NCI-H2029 treated with DMSO at 0.1 percent for 48 hours (cell line): ENCODE measurements at places on chromosomes 11 and 22.

DNA sequence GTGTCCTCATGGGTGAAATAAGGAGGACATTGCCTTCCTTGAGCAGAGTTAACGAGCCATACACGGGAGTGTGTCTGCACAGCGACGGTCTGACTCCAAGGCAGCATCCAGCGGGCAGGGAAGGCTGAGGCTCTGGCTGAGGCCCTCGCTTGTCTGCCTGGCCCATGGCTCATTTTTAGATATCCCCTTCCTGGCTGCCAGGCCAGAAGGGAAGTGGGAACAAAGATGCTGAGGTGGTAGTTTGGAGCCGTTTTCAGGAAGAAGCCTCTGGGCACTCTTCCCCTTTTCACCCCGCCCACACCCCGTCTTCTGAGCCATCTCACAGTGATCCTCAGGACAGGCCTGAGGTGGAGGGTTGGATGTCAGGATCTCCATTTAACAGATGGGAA lies 3.0 kb upstream of the SLCO2B1 start:
- no peak for DNase-seq

DNA sequence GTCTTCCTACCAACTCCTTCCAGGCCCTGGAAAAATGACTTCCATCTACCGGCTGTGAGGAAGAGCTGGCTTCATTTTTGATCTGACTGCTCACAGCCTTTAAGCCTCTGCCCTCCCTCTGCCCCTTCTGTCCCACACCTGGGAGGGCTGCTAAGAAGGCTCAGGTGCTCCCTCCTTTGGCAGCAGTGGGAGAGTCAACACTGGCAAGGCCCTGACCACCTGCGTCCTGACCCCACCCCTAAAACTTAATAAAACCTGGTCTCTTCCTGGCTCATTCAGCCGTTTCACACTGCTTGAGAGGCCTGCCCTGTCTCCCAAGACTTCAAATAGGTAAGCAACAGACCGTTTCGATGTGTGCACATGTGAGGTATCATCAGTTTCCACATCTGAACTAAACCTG lies 52.1 kb upstream of the NFRKB start:
- no peak for DNase-seq

GRCh38 chr11:83711106-83711527 lies 424.9 kb upstream of the CCDC90B start:
- no peak for DNase-seq

- DNase-seq: no peak
Observed at GRCh38 chr11:87033561-87033960, 4.2 kb upstream of the TMEM135 start.

DNA sequence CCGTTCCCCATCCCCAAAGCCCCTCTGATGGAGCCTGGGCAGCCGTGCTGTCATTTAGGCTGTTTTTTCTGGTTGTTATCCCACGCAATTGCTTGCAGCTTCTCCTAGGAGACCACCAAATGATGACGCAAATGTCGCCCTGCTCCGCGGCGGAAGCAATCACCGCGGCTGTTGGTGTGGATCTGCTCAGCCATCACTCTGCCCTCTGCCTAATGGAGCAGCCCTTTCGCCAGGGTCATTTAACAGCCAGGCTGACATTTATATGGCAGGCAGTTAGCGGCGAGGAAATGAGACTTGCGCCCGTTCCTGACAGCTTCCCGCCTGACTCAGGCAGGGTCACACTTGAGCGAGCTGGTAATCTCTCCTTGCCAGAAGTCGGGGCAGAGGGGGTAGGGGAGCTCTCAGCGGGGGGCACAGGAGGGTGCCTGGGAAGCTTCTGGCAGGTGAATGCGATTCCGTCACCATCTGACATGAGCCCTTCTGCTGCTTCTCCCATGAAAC lies 97.9 kb upstream of the RTL6 start:
- DNase-seq: no peak

DNA sequence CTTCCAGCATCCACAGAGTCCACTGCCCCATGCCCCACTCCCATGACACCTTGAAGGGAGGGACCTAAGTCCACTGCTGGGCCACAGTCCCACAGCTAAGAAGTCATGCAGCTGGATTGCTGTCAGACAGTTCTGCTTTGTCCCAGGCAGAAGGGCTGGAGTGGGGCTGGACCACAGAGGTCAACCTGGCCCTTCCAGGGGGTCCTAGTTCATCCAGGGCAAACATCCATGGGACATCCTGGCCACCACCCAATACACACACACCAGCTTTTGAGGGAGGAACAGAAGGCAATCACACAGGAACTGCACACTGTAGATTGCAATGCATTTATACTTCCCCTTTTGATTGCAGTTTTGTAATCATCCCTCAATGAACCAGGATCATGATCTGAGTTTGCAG lies 11.3 kb upstream of the APOL4 start:
- no peak for DNase-seq

DNA sequence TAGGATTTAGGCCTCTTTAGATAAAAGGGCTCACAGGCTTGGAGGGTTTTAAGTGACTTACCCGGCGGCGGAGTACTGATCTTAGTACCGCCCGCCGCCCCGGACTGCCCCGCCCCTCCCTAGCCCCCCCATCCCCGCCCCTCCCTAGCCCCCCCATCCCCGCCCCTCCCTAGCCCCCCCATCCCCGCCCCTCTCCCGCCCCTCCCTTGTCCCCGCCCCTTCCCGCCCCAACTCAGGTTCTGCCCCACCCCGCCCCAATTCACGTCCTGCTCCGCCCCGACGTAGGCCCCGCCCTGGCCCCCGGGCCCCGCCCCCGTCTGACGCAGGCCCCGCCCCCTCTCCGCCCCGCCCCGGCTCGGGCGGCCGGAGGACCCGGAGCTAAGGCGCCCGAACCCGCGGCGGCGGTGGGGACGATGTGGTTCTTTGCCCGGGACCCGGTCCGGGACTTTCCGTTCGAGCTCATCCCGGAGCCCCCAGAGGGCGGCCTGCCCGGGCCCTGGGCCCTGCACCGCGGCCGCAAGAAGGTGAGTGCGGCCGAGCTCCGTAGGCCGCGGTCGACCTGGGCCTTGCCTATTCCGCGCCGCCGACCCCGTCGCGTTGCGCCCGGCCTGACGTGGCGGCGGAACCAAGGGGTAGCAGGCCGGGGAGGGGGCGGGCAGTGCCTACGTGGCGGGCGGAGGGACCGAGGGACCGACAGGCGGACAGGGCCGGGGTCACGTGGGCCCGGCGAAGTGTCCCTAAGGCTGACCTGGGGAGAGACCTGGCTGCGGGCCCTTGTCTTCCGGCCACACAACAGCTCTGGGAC lies at the start of gene SCYL1:
TSS of gene SCYL1 (plus strand) at position 343 of the 805 bp plus-strand sequence. CDS start at position 414, 71 bp downstream.
- no peak for DNase-seq

DNA sequence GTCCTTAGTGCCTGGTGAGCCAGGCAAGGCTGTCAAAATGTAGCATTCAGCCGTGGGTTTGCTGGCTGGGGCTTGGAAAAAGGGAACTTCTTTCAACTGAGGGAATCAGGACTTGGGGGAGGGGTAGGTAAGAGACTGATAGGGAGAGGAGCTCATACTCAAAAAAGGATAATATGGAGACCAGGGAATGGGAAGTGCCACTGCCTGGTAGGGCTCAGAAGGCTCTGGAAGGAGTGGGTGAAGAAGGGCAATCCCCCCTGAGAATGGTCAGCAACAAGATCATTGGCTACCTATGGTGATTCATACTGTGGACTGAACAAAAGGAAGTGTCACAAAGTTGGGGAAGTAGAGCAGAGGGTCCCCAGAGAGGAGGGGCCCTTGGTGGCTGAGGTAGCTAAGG lies 1.9 kb downstream of the CNGA4 start:
- DNase-seq: no peak

GRCh38 chr22:37544955-37545702 lies 15.2 kb upstream of the CDC42EP1 start:
- no peak for DNase-seq

GRCh38 chr22:35742342-35743100 lies 24.8 kb downstream of the APOL5 start:
- DNase-seq: no peak

DNA sequence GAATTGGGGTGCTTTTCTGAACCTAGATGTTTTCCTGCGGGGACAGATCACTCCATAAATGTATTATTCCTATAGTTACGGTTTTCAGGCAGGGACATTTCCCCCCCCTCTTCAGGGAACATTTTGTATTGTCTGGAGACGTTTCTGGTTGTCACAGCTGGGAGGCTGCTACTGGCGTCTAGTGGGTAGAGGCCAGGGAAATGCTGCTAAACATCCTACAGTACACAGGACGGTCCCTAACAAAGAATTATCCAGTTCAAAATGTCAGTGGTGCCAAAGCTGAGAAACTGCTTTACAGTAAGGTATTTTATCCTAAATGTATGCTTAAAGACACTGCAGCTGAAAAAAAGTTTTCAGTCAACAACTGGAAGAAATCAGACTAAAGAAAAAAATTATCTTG lies 19.4 kb downstream of the PIWIL4 start:
- no peak for DNase-seq

- DNase-seq: no peak
Observed at GRCh38 chr22:39685336-39686177, 115.0 kb downstream of the CACNA1I start.

DNA sequence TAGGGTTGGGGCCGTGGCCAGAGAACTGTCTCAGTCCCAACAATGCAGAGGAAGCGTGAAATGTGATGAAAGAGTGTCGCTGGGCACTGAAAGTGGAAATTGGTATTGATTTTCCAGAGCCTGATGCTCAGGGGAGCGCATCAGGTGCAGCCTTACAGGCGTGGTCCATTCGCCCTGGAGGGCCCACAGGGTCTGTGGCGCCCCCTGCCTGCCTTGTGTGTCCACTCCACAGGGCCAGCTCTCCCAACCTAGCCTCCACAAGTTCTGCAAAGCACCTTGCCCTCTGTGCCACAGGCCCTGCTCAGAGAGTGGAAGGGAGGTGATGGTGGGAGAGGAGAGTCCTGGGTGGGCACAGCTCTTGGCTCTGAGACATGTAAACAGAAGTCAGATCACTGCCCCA lies 54.9 kb upstream of the LMO1 start:
- DNase-seq: no peak

DNA sequence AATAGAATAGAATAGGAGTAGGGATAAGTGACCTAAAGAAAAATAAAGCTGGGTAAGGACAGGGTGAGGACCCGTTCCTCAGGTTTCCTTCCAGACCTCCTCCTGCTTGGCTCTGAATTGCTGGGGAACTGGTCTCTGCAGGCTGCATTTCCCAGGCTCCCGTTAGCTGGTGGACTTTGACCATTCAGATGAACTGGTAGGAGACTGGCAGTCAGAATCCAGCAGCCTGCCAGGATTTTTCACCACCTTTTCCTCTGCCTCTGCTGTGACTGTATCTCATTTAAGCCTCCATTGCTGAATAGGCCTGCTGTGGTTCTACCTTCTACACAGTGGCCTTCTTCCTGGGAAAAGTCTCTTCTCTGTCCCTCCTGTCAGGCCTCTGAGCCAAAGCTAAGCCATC lies 24.6 kb upstream of the SMPD1 start:
- DNase-seq: no peak

DNA sequence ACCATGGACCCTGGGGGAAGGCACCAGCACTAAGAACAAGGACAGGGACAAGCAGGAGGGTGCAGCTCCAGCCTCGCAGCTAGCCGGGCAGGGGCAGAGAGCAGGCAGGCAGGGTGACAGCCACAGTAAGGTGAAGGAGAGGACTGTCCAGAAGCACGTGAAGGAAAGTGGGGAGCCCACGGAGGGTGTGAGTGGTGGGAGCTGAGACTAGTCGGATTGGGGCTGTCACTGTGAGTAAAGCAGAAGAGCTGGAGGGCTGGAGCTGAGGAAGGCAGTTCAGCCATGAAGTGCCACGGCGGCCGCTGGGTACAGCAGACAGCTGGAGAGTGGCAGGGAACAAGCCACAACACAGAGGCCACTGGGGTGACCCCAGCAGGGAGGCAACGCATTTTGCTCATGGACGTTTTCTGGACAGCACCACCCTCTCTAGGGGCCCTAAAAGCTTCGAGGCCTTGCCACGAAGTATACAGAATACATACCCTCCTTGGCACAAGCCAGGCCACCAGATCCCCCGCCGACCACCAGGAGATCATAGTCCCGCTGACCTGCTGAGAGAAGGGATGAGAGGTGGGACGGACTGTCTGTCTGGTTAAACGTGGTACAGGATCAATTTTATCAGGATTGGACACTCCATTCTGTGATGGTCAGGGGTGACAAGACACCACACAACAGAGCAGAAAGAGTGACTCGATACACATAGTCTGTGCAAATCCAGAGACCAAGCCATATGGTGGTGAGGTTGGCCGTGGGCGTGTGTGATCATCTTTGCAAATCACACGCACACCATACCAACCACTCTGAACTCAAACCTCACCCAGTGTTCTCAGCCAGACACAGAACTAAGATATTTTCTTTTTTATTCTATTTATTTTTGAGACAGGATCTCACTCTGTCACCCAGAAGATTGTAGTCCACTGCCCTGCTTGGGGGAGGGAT lies 10.8 kb upstream of the COMT start:
- no peak for DNase-seq

GRCh38 chr11:127590314-127590713 lies 589.7 kb upstream of the KIRREL3 start:
- no peak for DNase-seq

GRCh38 chr11:127506126-127506525 lies 505.6 kb upstream of the KIRREL3 start:
- DNase-seq: no peak

- no peak for DNase-seq
Observed at GRCh38 chr11:85749287-85749834, 61.6 kb downstream of the SYTL2 start.

- DNase-seq: no peak
Observed at GRCh38 chr11:3162410-3163240, 2.5 kb downstream of the OSBPL5 start.

DNA sequence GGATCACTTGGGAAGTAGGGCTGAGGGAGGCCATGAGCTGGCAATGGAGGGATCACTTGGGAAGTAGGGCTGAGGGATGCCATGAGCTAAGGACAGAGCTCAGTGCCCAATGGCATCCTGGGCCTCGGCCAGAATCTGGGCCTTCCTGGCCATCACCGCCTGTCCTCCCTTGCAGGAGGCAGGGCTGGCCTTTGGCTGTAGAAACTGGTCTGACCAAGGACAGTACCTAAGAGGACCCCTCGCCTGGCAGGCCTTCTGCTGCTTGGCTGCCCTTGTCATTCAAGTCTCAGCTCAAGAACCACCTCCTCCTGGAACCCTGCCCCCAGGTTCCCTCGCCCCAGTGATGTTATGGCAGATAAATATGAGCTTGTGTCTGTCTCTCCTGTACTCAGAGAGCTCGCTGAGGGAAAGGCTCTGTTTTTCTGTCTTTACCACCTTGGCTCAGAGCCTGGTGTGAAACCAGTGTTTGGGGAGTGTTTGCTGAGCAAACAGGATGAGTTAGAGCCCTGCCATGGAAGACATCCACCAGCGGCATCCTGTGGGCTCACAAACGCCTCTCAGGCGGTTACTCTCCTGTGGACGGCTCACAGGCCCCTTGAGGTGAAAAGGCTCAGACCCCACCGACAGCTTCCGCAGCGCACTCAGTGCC lies 19.3 kb upstream of the RASL10A start:
- DNase-seq: peak; percentile 77

GRCh38 chr11:93730108-93731107 lies 10.9 kb downstream of the TAF1D start:
- no peak for DNase-seq

- no peak for DNase-seq
Observed at GRCh38 chr11:117519170-117519569, 191.5 kb downstream of the CEP164 start.

DNA sequence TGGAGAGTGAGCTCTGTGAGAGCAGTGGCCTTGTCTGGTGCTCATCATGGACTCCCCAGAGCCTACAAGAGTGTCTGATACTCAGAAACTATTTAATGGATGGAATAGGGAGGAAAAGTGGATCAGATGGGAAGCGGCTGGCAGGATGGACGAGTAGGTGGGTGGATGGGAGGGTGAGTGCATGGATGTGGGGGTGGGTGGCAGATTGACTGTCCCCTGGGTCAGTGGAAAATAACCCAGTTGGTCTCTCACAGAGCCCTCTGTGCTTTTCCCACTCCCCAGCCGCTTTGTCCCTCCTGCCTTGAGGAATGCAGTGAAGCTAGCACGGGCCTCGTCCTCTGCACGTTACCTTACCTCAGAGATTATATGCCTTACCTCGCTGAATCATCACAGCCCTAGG lies 5.9 kb downstream of the SPI1 start:
- DNase-seq: no peak
